GM19239 (cell line): ENCODE measurements at places on chromosomes 3 and 15.

- no peak for DNase-seq
Observed at GRCh38 chr3:94317017-94317416, 254.2 kb downstream of the NSUN3 start.

GRCh38 chr3:164352991-164353390 lies 725.3 kb downstream of the SI start:
- no peak for DNase-seq

DNA sequence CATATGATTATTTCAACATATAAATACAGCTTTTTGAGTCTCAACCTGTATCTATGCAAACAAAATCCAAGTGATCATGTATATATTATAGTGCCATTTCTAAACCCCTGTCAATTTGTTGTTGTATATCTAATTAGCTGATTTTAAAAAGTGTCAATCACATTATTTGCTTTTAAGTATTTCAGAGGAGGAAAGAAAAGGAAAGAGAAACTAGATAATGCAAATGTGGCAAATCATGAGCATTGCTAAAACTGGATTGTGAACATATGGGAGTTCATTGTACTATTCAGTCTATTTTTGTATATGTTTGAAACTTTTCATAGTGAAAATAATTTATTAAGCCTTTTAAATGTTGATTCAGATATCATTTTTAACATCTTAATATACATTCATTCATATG lies 190.7 kb downstream of the ZIC4 start:
- no peak for DNase-seq

GRCh38 chr3:63824309-63824708 lies 5.2 kb downstream of the C3orf49 start:
- DNase-seq, result no peak

GRCh38 chr3:143119974-143120715 lies 574 bp downstream of the CHST2 start:
- DNase-seq, result peak; percentile 22

GRCh38 chr3:159807137-159808040 lies 181.2 kb upstream of the IL12A start:
- no peak for DNase-seq

DNA sequence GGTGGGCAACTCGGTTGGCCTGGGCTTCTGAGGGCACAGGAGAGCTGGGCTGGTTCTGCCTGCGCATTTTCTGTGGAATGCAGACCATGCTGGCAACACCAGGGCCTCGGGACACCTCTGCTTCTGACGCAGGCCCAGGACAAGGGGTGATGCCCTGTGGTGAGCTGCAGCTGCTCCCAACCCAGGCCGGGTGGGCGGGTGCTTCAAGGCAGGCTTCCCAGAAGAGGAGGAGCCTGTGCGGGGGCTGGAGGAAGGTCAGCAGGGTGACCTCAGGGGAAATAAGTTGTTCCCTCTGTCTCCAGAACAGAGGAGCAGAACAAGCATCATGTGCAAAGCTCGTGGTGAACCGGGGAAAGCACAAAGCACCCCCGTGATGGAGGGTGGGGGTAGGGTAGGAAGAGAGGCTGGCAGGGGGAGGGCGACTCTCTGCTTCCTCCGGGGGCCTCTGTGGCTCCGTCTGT lies 11.0 kb upstream of the PLXNA1 start:
- no peak for DNase-seq

- DNase-seq, result no peak
Observed at GRCh38 chr3:122799322-122799721, 4.5 kb downstream of the SLC49A4 start.

GRCh38 chr3:119239206-119239820 lies 1.4 kb downstream of the B4GALT4 start:
- DNase-seq, result no peak

- DNase-seq, result no peak
Observed at GRCh38 chr3:36367912-36368573, 12.3 kb upstream of the STAC start.

DNA sequence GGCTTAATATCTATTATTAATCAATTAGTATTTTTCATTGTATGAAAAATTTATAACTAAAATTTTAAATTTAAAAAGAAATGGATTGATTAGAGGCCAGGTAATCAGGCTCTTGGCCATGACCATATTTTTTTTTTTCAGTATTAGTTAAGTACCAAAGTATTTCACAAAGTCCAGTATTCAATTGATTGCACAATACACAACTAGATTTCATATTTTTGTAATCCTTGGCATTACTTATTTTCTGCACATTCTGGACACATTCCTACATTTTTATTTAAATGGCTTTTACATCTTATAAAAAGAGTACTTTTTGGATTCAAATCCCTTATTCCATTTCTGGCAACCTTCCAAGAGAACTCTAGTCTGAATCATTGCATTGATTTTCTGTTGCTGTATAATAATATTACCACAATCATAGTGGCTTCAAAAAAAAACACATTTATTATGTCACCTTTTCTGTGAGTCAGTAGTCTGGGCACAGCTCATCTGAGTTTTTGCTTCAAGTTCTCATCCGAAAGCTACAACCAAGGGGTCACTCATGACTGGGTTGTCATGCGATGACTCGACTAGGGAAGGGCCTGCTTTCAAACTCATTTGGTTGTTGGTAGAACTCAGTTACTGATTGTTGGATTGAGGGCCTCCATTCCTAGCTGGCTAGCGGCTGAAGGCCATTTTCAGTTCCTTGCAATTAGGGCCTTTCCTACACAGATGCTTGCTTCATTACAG lies 90.7 kb downstream of the CNTN6 start:
- no peak for DNase-seq

- DNase-seq, result peak; percentile 15
Observed at GRCh38 chr15:76056931-76057330, 2.9 kb upstream of the TMEM266 start.

- no peak for DNase-seq
Observed at GRCh38 chr3:183532620-183533411, 22.7 kb downstream of the KLHL6 start.

DNA sequence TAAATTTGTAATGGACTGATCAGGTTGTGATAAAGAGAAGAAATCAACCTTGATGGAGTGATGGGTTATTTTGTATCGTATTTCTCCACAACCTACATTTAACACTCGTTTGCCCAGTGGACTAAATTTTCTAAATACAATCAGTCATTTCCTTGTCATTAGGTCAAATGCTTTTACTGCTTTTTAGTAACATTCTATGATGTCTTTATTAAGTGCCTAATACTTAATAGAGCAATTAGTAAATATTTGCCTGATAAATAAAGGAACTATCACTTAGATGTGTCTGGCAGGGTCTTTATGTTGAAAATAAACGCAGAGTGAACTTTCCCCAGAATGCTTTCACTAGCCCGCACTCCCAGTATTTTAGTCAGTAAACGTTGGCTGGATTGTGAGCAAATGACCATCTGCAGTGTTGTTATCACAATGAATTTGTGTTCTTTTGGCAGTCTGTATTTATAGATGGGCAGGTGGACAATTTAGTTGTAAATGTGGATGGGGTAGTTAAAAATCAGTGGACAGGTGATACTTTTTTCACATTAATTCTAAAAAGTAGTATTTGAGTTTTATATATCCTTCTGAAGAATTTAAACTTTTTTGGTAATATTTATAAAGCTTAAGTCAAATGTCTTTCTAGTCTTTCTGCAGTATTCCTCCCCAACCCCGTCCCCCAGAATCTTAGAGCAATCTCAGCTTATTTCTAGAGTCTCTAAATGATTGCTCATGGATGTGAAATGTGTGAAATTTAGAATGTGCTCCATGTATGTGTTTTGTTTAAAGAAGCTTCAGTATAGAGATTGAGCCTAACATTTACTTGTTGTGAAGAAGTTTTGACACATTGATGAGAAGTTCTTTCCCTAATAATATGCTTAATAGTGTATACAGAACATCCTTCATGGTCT lies 4.9 kb downstream of the USP3 start:
- DNase-seq, result no peak

DNA sequence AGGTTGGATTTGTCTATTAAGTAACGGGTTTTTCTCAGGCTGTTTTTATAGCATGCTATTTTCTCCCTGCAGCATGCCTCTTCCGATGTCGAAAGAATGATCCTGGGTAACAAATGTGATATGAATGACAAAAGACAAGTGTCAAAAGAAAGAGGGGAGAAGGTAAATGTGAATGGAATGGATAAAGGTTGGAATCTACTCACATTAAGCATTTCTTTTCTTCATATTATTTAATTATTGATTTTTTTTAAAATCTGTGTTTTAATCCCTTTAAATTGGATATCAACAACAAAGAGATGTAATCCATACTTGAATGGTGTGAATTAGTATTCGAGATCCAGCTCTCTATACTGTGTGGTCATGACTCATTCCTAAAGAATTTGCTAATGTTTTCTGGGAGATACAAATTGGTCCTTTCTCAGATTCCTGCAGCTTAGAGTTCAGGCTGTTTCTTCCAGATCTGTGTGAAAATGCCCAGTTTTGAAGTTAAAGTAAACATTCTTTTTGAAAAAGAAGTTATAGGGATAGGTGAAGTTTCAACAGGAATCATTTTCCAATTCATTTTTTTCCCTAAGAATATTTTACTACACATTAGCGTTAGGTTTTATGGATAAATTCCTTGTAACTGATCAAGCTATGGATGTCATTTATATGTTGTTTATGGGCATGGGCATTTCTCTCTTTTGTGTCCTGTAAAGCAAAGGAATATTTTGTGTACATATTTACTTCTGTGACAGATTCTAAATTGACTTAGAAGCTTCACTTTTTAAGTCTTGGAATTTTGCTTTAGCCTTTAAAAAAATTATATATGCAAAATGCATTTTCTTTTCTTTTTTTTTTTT lies 20.8 kb upstream of the APH1B start:
- no peak for DNase-seq

DNA sequence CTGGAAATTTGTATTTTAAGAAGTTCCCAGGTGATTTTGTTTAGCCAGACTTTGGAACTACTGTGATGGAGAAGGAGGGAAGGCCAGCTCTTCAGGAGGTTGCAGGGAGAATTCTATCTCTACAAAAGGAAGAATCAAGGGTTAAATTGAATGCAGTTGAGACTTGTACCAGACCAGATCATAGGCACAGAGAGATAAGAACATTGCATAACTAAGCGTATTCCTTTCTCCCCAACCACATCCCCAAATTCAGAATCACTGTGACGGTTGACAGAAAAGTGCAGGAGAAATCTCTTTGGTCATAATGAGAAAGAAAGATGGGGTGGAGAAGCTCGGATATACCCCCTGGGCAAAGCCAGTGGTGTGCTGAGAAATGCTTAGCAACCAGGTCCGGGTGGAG lies 7.2 kb downstream of the PLD1 start:
- no peak for DNase-seq

DNA sequence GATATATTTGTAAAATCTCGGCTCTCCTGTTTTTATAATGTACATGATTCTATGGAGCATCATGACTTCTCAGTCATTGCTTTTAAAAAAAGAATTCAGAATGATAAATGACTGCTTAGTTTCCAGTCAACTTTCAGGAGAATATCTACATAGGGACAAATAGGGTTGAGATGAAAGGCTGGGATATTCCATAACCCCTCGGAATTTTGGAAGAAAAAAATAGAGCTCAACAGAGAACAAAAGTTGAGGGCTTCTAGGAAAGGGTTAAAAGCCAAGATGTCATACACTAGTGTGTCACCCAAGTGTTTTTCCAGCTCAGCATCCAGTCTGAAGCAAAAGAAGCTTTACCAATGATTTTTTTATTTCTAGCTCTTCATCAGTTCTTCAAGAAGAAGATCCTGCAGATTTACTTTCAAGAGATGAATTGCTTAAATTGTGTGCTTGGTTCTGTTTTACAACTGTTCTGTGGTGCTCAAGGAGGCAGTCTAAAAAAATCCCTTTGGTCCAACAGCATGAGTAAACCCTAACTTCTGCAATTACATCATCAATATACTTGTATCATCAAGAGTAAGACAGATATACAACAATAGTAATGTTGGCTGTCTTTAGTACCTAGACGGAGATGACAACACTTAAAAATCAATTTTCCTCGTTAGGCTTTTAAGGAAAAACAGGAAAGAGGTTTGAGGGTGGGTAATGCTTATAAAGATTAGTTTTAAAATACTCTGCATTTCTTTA lies 979 bp downstream of the UNC13C start:
- DNase-seq, result no peak

DNA sequence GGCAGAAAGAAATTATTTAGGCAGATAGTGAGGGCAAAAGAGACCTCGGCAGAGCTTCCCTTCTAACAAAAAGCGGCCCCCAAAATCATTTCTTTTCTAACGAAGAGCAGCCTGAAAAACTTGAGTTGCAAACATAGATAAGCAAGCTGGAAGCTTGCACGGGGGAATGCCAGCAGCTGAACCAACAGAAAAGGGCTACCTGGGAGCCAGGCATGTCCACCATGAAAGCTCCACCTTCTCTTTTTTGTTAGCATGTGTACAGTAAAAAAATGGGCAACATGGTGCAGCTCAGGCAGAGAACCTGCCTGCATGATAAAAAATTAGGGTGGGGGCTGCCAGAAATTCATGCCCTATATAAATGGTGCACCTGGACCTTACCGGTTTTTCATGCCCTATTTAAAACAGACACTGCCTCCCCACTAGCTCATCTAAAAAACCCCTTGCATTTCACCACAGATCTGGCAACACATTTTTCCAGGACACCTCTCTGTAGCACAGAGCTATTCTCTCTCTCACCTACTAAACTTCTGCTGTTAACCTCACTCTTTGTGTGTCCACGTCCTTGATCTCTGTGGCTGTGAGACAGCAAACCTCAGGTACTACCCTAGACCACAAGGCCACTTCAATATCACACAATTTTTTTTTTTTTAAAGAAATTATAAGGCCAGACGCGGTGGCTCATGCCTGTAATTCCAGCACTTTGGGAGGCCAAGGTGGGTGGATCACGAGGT lies 18.7 kb downstream of the SLC33A1 start:
- no peak for DNase-seq

GRCh38 chr3:171672124-171672523 lies 138.2 kb downstream of the PLD1 start:
- DNase-seq, result no peak

DNA sequence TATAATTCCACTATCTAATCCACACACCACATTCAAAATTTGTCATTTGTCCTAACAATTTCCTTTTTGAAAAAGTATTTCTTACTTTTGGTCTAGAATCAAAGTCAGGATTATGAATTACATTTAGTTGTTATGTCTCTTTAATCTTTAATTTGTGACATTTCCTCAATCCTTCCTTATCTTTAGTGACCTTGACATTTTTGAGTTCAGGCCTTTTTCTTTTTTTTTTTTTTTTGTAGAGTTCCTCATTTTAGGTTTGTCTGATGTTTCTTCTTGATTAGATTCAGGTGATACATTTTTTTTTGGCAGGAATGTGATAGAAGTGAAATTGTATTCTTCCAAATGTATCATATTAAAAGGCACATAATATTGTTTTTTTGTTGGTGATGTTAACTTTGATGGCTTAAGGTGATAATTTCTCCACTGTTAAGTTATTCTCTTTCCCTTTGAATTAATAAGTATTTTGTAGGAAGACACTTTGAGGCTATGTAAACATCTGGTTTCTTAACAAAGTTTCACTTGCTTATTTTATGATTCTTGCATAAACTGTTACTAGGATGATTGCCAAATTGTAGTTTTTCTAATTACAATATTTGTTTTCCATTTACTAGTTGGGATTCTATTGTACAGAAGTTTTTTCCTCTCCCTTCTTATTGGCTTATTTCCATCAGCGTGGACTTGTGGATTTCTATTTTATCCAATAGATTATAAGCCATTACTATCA lies 16.3 kb downstream of the SLC35G2 start:
- DNase-seq, result no peak
